Panc1 (cell line): ENCODE measurements at places on chromosomes 4 and X. TPM values are rescaled to one million over a fixed set of nuclear protein-coding genes. Genes with fewer than 3 reads are reported as not detected.
A peak's percentile ranks its signal among the peaks of the same experiment; 100 is the strongest.

GPC3 gene
- 0.95 TPM for total RNA-seq

DNA sequence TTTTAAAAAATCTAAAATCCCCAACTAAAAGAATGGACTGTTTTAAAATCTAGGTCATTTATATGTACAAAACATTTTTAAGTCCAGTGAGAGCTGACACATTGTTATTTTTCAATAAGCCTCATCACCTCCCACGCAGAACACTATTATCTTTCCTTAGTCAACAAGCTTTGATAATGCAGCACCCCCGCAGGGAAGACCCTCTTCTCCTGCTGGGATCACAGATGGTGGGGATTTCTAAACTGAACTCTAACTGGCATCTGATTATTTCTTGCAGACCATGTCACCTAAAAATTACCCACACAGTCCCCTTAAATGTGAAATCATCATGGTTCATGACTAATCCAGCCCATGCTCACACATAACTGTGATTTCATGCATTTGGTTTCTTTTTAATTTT is 11.6 kb downstream of the SYTL4 start:
- no peaks in the 10 kb centered on the region for H3K36me3 ChIP-seq
- no peak for DNase-seq
- no peak overlapping the region for H3K27ac ChIP-seq

DNA sequence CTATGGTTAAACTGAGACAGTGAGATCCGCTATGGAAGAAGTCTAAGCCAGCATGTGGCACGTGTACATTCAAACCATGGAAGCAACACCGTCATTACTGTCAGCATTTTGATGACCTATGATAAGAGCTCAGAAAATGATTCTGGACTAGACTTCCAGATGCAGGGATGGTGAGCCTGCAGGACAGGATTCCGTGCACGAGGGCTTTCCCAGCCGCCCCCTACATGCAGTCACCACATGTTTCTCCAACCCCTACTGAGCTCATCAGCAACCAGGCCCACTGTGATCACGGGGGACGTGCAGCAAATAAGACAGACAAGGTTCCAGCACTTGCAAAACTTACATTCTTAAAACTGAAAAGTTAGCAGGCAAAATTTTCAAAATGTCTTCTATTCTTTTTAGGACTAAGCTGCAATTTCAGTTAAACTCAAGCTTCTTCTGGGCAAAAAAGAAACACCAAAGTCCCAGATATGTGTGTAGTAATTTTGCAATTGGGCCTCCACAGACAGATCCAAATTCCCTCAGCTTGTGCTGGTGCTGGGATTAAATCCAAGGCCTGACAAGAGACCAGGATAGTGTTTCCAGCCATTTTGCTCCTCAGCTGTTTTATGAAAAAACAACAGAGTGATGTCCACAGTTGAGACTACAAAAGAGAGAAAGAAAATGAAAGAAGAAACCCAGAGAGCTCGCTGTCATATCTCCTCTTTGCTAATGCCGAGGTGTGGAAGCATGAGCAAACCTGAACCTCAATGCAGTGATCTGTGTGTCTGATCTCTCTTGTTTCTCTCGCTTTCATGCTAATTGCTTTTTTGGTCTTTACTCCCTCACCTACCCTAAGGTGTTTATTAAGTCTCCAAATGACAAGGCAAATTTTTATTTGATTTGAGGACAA is 118.2 kb downstream of the AFAP1 start:
- no peak overlapping the region for H3K4me3 ChIP-seq
- H3K4me1 ChIP-seq, result peaks cover 11% of the 10 kb centered on the region
- DNase-seq, result no peak
- H3K27me3 ChIP-seq, result no peaks in the 10 kb centered on the region
- no peak overlapping the region for H3K27ac ChIP-seq
- H3K36me3 ChIP-seq, result peaks cover 31% of the 10 kb centered on the region

GRCh38 chr4:188550296-188550695 is 411.1 kb downstream of the TRIML1 start:
- no peaks in the 10 kb centered on the region for H3K4me1 ChIP-seq
- H3K27me3 ChIP-seq, result no peaks in the 10 kb centered on the region
- no peak overlapping the region for H3K4me3 ChIP-seq
- no peak overlapping the region for H3K27ac ChIP-seq
- DNase-seq, result no peak

- H3K27ac ChIP-seq, result no peak overlapping the region
- H3K4me3 ChIP-seq, result no peak overlapping the region
These were observed 158.8 kb upstream of the AADAT start for GRCh38 chr4:170248576-170248975.

WDR1 gene
- 260 TPM for total RNA-seq

MAGIX gene
- total RNA-seq, result 3.8 TPM

GRCh38 chrX:135973025-135973547 is 702 bp downstream of the MMGT1 start:
- no peaks in the 10 kb centered on the region for H3K27me3 ChIP-seq
- H3K4me1 ChIP-seq, result peaks cover 15% of the 10 kb centered on the region
- DNase-seq, result no peak

GRCh38 chr4:106671716-106672115 is 303.1 kb upstream of the GIMD1 start:
- H3K36me3 ChIP-seq, result no peaks in the 10 kb centered on the region
- H3K27ac ChIP-seq, result no peak overlapping the region
- no peaks in the 10 kb centered on the region for H3K27me3 ChIP-seq
- DNase-seq, result no peak
- no peak overlapping the region for H3K4me3 ChIP-seq
- H3K4me1 ChIP-seq, result no peaks in the 10 kb centered on the region

DNA sequence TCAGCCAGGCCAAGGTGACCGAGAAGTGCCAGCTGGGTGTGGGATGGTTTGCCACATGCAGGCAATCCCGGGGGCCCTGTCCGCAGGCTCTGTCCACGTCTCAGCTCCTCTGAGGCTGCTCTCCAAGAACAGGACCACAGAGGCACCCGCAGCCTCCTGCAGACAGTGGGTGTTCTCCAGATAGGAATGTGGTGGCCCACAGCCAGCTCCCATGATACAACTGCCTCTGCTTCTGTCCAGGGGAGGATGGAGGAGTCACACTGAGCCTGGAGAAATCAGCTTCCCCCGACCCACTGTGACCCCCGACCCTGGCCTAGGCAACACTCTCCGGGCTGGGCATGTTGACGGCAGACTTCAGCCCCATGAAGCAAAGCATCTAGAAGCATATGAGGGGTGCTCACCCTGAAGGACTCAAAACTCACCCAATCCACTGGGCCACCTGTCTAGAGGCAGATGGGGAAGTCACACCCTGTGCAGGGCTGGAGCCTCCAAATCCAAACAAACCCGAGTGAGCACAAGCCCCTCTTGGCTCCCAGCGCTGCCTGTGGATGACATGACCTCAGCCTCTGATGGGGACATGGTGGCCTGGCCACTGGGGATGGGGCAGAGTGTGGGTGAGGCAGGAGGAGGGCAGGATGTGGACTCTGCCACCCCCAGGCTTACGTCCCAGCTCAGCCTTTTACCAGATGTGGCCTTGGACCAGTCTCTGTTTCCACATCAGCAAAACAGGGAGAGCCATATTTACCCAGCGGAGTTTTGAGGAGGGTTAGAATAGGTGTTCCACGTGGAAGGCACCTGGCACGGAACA is 102.3 kb downstream of the PSAPL1 start:
- H3K36me3 ChIP-seq, result no peaks in the 10 kb centered on the region
- DNase-seq, result no peak
- H3K27ac ChIP-seq, result no peak overlapping the region
- no peaks in the 10 kb centered on the region for H3K27me3 ChIP-seq

SUPT20HL2 gene
- total RNA-seq, result not detected

TBC1D8B gene
- 8.9 TPM for total RNA-seq

- no peak overlapping the region for H3K4me3 ChIP-seq
- no peaks in the 10 kb centered on the region for H3K4me1 ChIP-seq
- H3K27ac ChIP-seq, result no peak overlapping the region
- no peak for DNase-seq
- H3K27me3 ChIP-seq, result no peaks in the 10 kb centered on the region
These were observed 10.4 kb downstream of the CSTF2 start for GRCh38 chrX:100830547-100830946.

DNA sequence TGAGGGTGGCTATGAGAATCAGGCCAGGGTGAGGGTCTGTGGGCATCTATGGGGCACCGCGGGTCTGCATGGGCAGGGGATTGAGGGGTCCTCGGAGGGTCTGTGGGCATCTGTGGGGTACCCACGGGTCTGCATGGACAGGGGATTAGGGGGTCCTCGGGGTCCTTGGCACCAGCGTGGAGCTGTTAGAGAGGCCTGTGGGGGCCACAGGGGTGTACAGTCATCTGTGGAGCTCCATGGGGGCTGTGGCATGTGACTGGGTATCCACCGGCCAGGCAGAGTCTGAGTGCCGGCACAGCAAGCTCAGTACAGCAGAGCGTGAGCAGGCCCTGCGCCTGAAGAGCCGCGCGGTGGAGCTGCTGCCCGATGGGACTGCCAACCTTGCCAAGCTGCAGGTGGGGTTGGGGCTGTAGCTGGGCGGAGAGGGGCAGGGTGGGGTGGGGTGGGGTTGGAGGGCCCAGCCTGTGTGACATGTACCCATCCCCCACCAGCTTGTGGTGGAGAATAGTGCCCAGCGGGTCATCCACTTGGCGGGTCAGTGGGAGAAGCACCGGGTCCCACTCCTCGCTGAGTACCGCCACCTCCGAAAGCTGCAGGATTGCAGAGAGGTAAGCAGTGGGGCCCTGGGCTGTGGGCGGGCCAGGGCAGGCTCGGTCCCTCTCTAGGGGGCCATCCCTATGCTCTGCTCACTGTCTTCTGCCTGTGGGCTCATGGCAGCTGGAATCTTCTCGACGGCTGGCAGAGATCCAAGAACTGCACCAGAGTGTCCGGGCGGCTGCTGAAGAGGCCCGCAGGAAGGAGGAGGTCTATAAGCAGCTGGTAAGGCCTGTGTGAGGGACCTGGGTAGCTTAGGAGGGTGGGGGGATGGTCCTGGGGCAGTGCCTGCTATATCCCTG is 12.9 kb downstream of the CCDC22 start:
- no peak overlapping the region for H3K4me3 ChIP-seq
- H3K4me1 ChIP-seq, result no peaks in the 10 kb centered on the region
- DNase-seq, result no peak
- H3K36me3 ChIP-seq, result no peaks in the 10 kb centered on the region
- H3K27me3 ChIP-seq, result no peaks in the 10 kb centered on the region

GRCh38 chr4:108651014-108651791 is 804 bp downstream of the OSTC start:
- H3K36me3 ChIP-seq, result peaks cover 8% of the 10 kb centered on the region; the same call in 1 of the 2 replicates
- DNase-seq, result no peak
- no peaks in the 10 kb centered on the region for H3K27me3 ChIP-seq
- H3K4me3 ChIP-seq, result peak overlapping the region; percentile 98
- peak overlapping the region; percentile 90 for H3K27ac ChIP-seq

- H3K27ac ChIP-seq, result no peak overlapping the region
- DNase-seq, result no peak
- no peaks in the 10 kb centered on the region for H3K4me1 ChIP-seq
These were observed 71.6 kb upstream of the LEF1 start for GRCh38 chr4:108240366-108240765.

- no peaks in the 10 kb centered on the region for H3K27me3 ChIP-seq
- H3K36me3 ChIP-seq, result peaks cover 4% of the 10 kb centered on the region; the same call in 1 of the 2 replicates
- peaks cover 18% of the 10 kb centered on the region for H3K4me1 ChIP-seq
- H3K27ac ChIP-seq, result peak overlapping the region; percentile 70; the same call in 1 of the 2 replicates
These were observed 1.8 kb downstream of the STIM2 start for GRCh38 chr4:26862381-26862915.

SATL1 gene
- total RNA-seq, result not detected

RRH gene
- 0.15 TPM for total RNA-seq

- H3K27me3 ChIP-seq, result no peaks in the 10 kb centered on the region
- no peak for DNase-seq
- H3K4me1 ChIP-seq, result no peaks in the 10 kb centered on the region
- H3K36me3 ChIP-seq, result no peaks in the 10 kb centered on the region
These were observed 49.7 kb upstream of the ELOVL6 start for GRCh38 chr4:110248100-110248499.

GRCh38 chr4:148847544-148848255 is 405.5 kb upstream of the NR3C2 start:
- H3K4me3 ChIP-seq, result no peak overlapping the region
- H3K4me1 ChIP-seq, result no peaks in the 10 kb centered on the region
- H3K36me3 ChIP-seq, result no peaks in the 10 kb centered on the region
- no peak overlapping the region for H3K27ac ChIP-seq
- no peaks in the 10 kb centered on the region for H3K27me3 ChIP-seq

DNA sequence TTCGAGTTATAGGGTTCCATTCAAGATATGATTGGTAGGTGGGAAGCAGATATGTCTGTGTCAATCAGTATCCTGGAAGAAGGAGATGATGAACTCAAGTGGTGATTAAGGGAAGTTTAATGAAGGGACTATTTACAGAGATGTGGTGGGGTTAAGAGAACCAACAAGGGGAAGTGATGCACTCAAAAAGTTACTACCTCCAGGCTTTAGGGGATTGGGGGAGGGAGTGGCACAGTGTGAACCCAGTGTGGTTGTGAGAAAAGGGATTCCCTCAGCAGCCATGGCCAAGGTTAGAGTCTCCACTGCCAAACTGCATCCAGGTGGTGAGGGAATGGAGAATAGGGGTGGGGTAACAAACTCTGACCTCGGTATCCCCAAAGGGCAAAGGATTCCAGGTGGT is 27.9 kb downstream of the PKD2 start:
- H3K36me3 ChIP-seq, result peaks cover 7% of the 10 kb centered on the region
- no peaks in the 10 kb centered on the region for H3K27me3 ChIP-seq
- H3K4me3 ChIP-seq, result no peak overlapping the region

GRCh38 chr4:83704786-83705185 is 168.9 kb downstream of the GPAT3 start:
- DNase-seq, result no peak
- H3K27me3 ChIP-seq, result no peaks in the 10 kb centered on the region
- H3K4me3 ChIP-seq, result no peak overlapping the region
- H3K36me3 ChIP-seq, result no peaks in the 10 kb centered on the region
- no peaks in the 10 kb centered on the region for H3K4me1 ChIP-seq

- H3K36me3 ChIP-seq, result no peaks in the 10 kb centered on the region
- no peak overlapping the region for H3K4me3 ChIP-seq
- no peaks in the 10 kb centered on the region for H3K4me1 ChIP-seq
- no peaks in the 10 kb centered on the region for H3K27me3 ChIP-seq
These were observed 6.8 kb downstream of the IL9R start for GRCh38 chrX:156004256-156004655.

DNA sequence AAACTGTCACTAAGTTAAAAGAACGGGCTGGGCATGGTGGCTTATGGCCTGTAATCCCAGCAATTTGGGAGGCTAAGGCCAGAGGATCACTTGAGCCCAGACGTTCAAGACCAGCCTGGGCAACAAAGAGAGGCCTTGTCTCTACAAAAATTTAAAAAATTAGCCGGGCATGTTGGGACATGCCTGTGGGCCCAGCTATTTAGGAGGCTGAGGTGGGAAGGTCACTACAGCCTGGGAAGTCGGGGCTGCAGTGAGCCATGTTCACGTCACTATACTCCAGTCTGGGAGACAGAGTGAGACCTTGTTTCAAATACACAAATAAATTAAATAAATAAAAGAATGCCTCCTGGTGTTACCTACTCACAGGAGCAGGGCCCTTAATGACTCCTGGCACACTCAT is 69.5 kb downstream of the APBB2 start:
- DNase-seq, result no peak
- H3K4me3 ChIP-seq, result no peak overlapping the region
- no peaks in the 10 kb centered on the region for H3K27me3 ChIP-seq
- no peaks in the 10 kb centered on the region for H3K36me3 ChIP-seq
- peaks cover 43% of the 10 kb centered on the region for H3K4me1 ChIP-seq
